IgD-negative memory B cell (primary cell): ENCODE measurements at places on chromosomes 7 and 10. TPM values are rescaled to one million over a fixed set of nuclear protein-coding genes. Genes with fewer than 3 reads are reported as not detected.

Gene SEC31B
- polyA plus RNA-seq, result 0.13 TPM

Gene AGMO
- polyA plus RNA-seq, result not detected

Gene MYL7
- not detected for polyA plus RNA-seq

Gene PPP1R9A
- 2.2 TPM for polyA plus RNA-seq

Gene VSTM2A
- polyA plus RNA-seq, result not detected

Gene CARD11
- 52.4 TPM for polyA plus RNA-seq

Gene STAMBPL1
- polyA plus RNA-seq, result 19.0 TPM

Gene OR2A1
- polyA plus RNA-seq, result not detected

Gene CALML3
- polyA plus RNA-seq, result not detected

Gene NUDT13
- polyA plus RNA-seq, result 1.3 TPM

Gene HECW1
- polyA plus RNA-seq, result not detected

Gene VWDE
- polyA plus RNA-seq, result not detected

Gene GHITM
- polyA plus RNA-seq, result 226 TPM

Gene LIPK
- polyA plus RNA-seq, result not detected

Gene CC2D2B
- polyA plus RNA-seq, result 0.28 TPM

Gene ZNF503
- polyA plus RNA-seq, result not detected

Gene PVRIG
- 94.5 TPM for polyA plus RNA-seq
